ENCODE measurements at places on chromosomes 2 and 18.

DNA sequence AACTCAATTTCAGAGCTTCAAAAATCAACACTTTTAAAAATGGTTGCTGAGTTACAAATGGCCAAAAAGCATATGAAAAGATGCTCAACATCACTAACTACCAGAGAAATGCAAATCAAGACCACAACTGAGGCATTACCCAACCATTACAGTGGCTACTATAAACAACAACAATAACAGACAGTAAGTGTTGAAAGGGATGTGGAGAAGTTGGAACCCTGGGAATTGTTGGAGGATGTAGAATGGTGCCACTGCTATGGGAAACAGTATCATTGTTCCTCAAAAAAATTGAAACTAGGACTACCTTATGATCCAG, 173.3 kb upstream of the SPRED2 start:
- DNase-seq = no peak

- DNase-seq = no peak
Observed at GRCh38 chr18:12960853-12961397, 13.1 kb downstream of the SEH1L start.

- DNase-seq = no peak
Observed at GRCh38 chr2:128298846-128299507, 19.7 kb downstream of the HS6ST1 start.

GRCh38 chr2:201680743-201681142, 17.7 kb downstream of the MPP4 start:
- DNase-seq = peak; percentile 26

DNA sequence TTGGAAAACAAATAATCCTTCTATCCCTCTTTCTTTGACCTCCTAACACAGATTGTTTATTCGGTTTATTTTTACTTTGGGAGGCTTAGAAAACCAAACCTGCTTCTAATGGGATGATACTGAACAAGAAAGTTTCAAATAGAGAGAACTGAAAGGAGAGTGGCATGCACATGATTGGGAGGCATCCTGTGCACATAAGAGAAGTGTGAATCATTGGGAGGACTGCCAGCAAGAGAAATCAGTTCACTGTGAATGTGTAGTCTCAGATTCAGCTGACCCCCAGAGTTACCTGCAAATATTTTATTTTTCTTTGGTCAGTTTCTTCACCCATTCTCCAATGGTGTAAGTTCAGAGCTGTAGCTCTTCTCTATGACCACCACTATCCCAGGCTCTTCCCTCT, 1363.2 kb upstream of the ACVR2A start:
- no peak for DNase-seq

GRCh38 chr2:190649798-190650390, 1.0 kb downstream of the NAB1 start:
- DNase-seq = peak; percentile 18

DNA sequence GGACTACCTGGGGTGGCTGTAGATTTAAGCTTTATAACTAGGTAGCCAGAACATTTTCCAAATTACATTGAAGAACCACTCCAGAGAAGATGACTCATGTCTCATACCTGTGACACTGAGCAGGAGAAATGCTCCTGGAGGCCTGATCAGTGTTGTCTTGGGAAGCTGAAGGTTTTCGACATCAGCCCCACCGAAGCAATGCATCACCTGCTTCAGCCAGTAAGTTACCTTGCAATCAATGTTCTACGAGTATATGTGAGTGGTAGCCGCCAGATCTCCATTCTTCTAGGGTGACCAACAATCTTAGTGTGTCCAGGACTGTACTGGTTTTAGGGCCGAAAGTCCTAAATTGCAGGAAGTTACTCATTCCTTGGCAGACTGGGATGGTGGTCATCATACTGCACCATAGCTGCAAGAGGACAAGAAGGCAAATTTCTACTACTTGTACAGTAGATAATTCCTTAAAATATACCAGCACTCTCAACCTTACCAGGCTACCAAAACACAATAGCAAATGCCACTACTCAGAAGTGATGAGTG, 109.3 kb upstream of the LINC00305 start:
- no peak for DNase-seq

GRCh38 chr2:138219961-138220360, 255.7 kb downstream of the HNMT start:
- no peak for DNase-seq

DNA sequence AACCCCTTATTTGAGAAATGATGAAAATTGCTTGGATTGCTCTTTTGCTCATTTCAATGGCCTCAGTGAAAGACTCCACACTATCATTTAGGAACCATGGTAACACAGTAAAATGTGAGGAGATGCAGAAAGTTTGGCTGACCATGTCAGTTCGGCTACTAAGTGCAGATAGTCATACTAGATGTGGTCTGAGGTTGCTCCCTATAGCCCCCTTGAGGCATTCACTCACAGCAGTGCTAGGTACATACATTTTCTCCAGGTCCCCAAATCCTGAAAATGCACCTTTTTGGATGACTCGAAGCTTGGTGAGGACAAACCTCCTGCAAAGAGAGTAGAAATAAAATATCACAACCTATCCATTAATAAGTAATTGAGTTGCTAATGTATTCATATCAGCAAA, 86.3 kb downstream of the FSHR start:
- no peak for DNase-seq

DNA sequence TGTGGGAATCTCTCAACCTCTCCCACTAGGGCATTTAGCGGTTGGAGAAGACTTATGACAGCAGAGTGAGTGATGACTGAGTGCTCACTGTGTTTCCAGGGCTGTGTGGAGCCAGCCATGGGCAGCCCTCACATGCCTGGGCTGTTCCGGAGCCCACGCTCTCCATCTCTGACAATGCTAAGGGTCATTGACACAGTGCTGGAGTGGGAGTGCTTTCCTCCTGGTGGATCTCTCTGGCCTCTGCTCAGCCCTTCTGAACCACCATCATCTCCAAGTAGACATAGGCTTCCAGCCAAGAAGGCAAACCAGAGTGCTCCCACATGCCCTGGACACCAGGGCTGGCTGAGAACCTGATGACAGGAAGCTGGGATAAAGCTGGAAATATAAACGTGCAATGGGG, 33.1 kb upstream of the TWIST2 start:
- no peak for DNase-seq

GRCh38 chr2:36871068-36871707, 95.1 kb downstream of the STRN start:
- no peak for DNase-seq

DNA sequence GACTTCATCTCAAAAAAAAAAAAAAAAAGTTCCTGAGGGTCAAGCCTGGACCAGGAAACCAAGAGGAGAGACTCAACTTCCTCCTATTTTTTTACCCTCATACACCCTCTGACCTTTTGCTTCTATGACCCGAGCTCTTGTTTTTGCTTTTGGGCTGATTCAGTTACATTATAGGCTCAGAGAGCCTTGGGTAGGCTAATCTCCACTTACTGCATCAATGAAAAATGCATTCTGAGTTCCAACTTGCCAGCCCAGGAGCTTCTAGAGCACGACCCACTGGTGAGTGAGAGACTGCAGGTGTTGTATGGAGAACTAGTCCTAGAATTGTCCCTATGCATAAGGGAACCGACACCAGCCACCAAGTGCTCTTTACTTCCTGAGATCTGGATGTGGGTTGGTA, 91.1 kb downstream of the CABLES1 start:
- peak; percentile 63 for DNase-seq

DNA sequence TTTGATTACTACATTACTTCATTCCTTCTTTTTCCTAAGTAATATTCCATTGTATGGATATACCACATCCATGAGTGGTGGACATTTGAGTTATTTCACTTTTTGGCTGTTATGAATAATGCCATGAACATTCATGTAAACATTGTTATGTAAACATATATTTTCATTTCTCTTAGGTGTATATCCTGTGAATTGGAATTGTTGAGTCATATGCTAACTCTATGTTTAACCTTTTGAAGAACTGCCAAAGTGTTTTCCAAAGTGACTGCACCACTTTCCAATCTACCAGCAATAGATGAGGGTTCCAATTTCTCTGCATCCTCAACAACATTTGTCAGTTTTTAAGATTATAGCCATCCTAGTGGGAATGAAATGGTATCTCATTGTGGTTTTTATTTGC, 42.7 kb upstream of the CXXC1 start:
- no peak for DNase-seq

GRCh38 chr2:217415316-217415715, 555.5 kb upstream of the TNP1 start:
- no peak for DNase-seq

GRCh38 chr18:35085450-35086380, 44.5 kb downstream of the MAPRE2 start:
- DNase-seq = no peak

DNA sequence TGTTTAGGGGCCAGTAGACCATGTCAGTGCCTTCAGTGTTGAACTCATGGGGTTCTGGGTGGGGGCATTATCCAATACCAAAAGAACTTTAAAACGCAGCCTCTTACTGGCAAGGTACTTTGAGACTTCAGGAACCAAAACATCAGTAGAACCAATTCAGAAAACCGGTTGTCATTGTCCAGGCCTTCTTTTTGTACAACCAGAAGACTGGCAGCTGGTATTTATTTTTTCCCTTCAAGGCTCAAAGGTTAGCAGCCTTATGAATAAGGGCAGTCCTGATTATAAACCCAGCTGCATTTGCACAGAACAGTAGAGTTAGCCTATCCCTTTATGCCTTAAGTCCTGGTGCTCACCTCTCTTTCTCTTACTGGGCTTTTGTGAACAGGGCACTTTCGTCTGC, 113.8 kb upstream of the EML6 start:
- DNase-seq = no peak

DNA sequence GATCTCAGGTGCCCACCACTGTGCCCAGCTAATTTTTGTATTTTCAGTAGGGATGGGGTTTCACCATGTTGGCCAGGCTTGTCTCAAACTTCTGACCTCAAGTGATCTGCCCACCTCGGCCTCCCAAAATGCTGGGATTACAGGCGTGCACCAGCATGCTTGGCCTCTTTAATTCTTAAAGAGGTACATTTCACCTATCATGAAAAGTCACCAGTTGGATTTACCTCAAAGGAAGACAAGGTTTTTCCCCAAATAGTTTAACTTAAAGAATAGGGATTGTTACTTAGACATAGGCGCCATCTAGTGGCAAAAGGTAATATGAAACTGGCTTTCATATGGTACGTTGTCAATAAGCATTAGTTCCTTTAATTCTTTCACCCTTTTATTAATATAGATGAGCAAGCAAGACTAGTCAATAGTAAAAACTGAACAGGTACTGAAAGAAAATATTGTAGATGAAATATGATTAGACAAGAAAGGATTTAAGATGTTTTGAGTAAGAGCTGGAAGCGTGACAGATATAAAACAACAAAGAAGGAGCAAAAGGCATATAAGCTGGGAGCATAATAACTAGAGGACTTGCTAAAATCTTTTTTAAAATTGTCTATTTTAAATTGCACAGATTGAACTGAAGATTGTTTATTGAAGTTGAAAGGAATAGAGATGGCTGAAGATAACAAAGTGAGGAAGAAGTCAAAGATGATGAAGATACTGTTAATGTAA, 35.0 kb upstream of the PSMD14 start:
- DNase-seq = peak; percentile 78

GRCh38 chr2:15189216-15189615, 371.9 kb downstream of the NBAS start:
- DNase-seq = no peak

- no peak for DNase-seq
Observed at GRCh38 chr2:137747509-137747908, 216.8 kb upstream of the HNMT start.

- DNase-seq = no peak
Observed at GRCh38 chr2:223147431-223147830, 95.4 kb downstream of the KCNE4 start.

DNA sequence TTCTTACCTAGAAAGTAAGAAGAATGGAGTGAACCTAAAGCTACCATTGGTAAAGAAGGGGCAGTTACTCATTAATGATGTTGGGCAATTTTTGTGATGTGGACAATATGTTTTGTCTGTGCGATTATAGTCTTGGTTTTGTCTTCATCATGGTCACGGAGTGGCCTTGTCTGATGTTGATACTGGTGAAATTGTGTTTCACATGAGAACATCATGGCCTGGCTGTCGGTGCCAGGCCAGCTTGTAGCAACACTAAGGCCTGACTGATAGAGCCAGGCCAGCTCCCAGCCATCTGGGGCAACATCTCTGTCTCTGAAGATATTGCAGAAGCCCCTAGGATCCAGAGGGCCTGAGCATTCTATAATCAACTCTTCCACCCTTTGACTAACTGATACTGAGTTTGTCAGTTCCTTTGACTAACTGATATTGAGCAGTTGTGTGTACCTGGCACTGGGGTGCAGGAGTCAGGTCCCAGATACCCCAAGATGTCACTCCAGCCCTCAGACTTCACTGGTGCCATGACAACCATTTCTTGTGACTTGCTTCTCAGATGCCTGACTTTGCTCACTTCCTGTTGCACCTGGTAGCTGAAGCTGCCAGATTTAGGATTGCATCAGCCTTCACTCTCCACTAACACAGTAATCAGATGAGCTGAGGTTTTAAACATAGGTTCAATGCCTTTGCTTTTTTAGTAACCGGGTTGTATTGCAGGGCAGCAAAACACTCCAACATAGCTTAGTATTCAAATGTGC, 62.5 kb downstream of the RPIA start:
- DNase-seq = peak; percentile 98

GRCh38 chr2:151020411-151020810, 241.3 kb downstream of the RBM43 start:
- no peak for DNase-seq

DNA sequence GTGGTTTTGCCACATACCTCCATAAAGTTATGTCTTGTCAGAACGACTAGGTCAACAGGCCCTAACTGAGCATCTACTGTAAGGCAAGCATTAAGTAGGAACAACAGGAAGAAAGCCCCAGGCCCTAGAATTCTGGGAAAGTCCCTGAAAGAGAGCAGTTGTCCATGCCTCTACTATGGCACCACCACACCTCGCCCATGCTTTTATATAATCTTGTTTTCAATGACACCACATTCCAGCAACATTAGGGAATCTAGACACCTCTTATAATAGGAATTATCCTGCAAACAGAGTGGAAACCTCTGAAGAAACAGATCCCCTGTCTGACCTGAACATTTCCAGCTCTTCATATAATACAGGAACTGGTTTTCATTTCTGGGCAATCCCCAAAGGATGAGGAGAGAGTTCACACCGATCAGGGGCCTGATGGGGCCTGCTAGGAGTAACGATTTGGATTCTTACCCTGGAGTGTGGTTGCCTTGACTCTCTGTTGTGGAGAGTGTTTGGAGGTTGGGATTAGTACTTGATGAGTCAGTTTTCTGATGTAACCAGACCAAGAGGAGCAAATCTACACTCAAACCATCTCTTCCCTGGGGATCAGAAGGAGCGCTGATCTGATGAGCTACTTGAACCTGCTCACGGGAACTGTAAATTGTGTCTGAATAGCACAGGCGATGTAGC, 31.9 kb upstream of the CEP68 start:
- DNase-seq = no peak

GRCh38 chr18:10015941-10016819, 102.4 kb downstream of the VAPA start:
- peak; percentile 35 for DNase-seq

GRCh38 chr2:62287899-62288880, 92.3 kb downstream of the B3GNT2 start:
- DNase-seq = no peak

DNA sequence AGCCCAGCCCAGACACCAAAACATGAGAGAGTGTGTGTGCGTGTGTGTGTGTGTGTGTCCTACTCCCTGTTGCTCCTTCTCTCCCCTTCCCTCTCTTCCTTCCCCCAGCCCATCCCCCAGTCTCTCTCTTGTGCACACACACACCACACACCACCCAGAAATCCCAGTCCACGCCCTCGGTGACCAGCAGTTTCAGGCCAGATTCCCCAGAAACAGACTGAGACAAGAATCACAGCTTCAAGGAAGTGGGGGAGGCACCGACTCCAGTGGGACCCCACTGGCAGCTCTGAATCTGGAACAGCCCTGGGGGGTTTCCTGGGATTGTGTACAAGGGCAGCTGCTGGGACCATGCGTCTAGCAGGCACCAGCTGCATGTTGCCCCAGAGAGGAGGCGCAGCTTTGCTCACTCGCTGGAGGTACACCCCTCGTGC, 113.5 kb downstream of the NDUFA10 start:
- no peak for DNase-seq
